ENCODE measurements at places on chromosomes 7 and 10. TPM values are rescaled to one million over a fixed set of nuclear protein-coding genes. Genes with fewer than 3 reads are reported as not detected.

The KCNMA1 gene
- total RNA-seq, result 0.42 TPM

The NPFFR1 gene
- total RNA-seq, result under 0.01 TPM

The HPSE2 gene
- not detected for total RNA-seq

The OR6B1 gene
- total RNA-seq, result under 0.01 TPM

The LRGUK gene
- total RNA-seq, result 0.94 TPM

The ENTPD1 gene
- 30.1 TPM for total RNA-seq

The PIK3CG gene
- 81.3 TPM for total RNA-seq

The CFAP58 gene
- total RNA-seq, result 0.10 TPM

The TRIM74 gene
- 0.21 TPM for total RNA-seq

The TMEM130 gene
- 0.21 TPM for total RNA-seq

The TSPAN12 gene
- total RNA-seq, result not detected

The SEMA3D gene
- total RNA-seq, result 0.21 TPM
